ENCODE measurements at places on chromosomes 5 and 9.

DNA sequence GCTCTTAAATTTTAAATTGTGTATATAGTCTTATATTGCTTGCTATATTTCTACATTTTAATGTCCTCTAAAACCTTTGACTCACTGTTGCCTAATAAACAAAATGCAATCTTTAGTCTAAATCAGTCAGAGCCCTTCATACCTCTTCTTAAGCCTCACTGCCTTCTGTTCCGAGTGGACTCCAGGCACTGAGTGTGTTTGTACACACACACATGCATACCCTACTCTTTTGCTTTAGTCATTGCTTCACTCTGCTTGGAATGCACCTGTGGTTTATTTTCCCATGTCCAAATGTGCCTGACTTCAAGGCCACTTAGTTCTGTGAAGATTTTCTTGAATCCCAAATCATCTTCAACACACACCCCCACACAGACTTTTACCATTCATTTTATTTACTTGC lies 60.9 kb downstream of the SLC12A2 start:
- no peak for DNase-seq

DNA sequence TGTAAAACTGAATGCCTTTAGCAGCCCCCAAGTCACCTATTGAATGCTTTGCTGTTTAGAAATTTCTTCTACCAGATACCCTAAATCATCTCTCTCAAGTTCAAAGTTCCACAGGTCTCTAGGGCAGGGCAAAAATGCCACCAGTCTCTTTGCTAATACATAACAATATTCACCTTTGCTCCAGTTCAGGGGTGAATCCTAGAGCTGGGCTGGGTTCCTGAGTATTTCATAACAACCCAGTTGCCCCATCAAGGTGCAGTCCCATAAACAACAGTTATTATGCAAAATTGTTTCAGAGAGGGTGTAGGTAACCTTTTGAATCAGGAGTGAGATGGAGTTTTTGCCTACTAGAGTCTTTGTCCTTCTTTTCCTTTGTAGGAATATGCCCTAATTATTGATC lies 19.0 kb upstream of the C1QTNF3 start:
- DNase-seq, result no peak

- DNase-seq, result no peak
Measured at GRCh38 chr5:174259696-174260420, 214.4 kb downstream of the NSG2 start.

DNA sequence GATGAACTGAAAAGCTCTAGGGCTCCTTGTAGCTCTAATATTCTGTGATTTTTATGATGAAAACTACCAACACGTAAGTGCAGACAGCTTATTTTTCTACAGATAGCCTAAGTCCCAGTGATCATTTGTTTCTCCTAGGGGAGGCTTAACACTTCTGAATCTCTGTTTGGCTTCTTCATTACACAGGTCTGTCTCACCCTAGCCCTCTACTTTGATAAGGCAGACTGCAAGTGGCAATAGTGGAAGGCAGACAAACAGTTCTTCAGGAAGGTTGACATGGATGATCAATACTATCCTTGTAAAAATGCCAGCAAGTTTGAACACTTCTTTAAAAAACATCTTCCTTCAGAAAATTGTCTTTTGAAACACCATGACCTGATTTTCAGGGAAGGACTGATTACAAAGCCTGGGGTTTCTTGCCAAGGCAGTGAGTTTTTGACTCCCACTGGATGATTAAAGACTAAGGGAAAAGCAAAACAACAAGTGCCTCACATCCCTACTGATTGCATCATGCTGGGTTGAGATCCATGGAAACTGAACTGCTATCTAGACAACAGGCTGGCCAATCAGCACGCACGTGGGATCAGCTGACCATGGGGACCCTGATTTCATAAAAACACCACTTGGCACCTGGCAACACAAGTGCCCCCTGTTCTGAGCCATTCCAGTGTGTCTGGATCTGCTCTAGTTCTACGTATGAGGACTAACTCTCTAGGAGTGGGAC lies 212.2 kb downstream of the SMARCA2 start:
- DNase-seq, result no peak

- no peak for DNase-seq
Measured at GRCh38 chr5:110094548-110094947, 404.8 kb downstream of the MAN2A1 start.

GRCh38 chr9:38026021-38026809 lies 42.8 kb downstream of the SHB start:
- DNase-seq, result peak; percentile 60

DNA sequence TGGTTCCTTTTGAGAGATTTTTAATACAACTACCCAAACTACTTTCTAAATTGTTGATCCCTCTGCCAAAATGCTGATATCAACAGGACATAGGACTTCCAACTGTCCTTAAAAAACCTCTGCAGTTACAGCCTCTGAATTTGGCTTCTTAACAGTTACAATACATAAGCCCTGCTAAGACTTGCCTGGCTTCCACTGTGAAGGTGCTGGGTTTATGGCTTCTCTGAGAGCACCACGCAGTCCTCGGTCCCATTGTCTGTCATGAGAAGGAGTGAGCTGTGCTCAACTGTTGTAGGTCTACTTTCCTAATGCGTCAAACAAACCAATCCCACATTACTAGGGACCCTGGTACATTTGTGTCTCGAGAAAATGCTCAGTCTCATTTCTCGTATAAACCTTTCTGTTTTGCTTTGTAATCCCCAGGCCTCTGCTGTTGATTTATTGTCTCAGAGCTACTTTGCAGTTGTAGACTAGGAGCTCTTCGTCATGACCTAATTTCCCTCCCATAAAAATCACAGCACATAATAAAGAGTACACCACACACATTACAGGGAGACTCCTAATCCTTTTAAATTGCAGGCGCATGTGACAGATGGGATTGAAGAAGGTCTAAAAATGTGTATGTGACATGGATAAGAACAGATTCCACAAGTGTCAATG lies 274.9 kb downstream of the NR3C1 start:
- DNase-seq, result no peak

DNA sequence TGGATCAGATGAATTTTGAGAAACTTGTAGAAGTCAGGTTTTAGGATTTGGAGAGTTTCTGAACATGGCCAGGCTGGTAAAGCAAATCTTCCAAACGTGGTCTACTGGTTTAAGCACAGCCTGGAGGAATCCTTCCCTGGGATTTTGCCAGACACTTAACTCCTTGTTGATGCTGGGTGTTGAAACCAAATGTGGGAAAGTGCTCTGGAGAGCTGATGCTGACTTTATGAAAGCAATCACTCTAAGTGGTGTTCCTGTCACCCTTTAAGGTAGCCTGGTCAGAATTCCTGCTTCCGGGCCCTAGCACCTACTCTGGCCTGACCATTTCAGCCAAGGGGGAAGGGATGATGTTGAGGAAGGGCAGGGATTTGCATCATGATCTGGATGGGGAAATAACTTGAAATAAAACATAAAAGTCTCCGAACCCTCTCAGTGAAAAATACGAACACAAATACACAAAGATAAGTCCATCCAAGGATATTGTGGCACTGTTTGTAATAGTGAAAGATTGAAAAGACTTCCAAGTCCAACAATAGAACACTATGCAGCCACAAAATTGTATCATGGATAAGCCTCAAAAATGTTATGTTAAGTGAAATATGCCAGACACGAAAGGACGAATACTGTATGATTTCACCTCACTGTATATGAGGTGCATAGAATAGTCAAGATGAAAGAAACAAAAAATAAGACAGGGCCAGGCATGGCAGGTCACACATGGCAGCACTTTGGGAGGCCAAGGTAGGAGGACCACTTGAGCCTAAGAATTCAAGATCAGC lies 57.7 kb downstream of the PDE6A start:
- DNase-seq, result no peak

DNA sequence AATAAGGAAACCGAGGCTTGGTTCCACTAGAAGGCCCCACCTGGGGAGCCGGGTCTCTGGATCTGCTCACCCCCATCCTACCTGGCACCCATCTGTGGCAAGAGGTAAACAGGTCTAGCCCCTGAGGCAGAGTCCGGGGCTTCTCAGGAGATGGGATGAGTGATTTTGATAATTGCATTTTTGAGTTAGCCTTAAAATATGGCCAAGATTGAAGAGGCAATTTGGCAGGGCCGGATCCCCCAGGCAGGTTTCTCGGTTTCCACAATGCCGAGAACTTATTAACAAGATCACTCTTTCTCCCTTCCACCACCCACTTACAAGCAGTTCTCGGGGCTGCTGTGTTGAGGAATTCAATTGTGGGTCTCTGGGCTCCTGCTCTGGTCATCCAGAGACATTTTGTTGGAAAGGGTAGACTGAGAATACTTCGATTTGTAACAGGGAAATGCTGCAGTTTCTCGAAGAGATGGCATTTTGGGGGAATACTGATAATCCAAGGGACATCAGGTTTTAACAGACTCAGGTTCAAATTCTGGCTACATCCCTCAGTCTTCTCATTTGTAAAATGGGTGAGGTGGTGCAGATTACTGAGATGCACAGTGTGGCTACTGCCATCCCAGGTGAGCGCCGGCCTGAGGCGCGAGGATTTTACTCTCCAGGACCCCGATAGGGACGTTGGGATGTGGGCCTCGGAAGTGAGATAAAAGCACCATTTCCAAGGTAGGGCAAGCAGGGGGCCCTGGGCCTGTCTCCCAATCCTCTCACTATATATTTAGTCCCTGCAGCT lies 194.2 kb downstream of the CDK5RAP2 start:
- DNase-seq, result no peak

GRCh38 chr9:84512493-84512892 lies 157.0 kb upstream of the NTRK2 start:
- no peak for DNase-seq

DNA sequence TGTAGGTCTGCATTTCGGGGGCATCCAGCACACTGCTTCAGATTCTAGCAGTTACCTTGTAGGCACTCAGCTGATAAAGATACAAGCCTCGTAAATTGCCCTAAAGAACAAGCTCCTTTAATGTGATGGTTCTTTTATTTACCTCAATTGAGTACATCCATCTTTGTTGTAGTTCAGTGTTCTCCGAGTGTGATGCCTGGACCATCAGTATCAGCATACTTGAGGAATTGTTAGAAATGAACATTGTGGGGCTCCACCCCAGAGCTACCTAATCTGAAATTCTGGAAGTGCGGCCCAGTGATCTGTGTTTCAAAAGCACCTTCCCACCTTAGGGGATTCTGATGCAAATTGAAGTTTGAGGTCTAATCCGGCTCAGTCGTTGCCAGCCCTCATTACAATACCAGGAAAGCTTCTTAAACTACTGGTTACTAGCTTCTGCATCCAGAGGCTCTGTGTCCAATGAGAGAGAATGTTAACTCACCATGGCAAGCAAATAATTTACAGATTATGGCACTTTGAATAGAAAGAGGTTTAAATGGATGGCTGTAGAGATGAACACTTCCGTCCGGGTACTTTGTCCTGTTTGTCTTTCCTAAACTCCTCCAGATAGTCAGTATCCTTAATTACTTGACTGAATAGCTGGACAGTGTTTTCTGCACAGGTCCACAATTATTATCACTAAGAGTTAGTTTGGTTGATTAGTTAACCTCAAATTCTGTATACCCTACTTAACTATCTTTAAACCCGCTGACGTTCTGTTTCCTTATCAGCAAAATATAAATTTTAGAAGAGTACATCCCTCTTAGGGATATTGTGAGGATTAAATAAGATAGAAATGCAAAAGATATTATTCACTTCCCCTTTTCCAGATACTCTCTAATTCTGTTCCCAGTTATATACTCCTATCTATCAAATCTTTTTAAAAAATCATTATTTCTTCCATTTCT lies 47.9 kb downstream of the RAI14 start:
- DNase-seq, result no peak

DNA sequence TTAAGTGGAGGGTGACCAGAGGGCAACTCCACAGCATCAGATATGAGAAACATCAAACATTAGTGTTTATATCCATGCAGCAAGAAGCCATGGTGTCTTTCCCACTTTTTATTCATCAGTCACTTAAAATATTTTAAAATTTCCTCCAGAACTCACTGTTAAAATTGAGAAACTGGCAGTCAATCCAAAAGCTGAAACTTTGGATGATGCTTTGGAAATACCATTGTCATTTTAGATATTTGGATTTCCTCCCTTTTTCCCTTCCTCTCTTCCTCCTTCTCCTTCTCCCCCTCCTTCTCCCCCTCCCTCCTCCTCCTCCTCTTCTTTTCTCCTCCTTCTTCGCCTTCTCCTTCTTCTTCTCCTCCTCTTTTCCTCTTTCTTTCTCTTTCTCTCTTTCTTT lies 33.1 kb upstream of the NTRK2 start:
- no peak for DNase-seq

GRCh38 chr9:133333011-133333410 lies 3.0 kb downstream of the SURF6 start:
- no peak for DNase-seq

- no peak for DNase-seq
Measured at GRCh38 chr5:43485406-43485805, 1.7 kb upstream of the TMEM267 start.

DNA sequence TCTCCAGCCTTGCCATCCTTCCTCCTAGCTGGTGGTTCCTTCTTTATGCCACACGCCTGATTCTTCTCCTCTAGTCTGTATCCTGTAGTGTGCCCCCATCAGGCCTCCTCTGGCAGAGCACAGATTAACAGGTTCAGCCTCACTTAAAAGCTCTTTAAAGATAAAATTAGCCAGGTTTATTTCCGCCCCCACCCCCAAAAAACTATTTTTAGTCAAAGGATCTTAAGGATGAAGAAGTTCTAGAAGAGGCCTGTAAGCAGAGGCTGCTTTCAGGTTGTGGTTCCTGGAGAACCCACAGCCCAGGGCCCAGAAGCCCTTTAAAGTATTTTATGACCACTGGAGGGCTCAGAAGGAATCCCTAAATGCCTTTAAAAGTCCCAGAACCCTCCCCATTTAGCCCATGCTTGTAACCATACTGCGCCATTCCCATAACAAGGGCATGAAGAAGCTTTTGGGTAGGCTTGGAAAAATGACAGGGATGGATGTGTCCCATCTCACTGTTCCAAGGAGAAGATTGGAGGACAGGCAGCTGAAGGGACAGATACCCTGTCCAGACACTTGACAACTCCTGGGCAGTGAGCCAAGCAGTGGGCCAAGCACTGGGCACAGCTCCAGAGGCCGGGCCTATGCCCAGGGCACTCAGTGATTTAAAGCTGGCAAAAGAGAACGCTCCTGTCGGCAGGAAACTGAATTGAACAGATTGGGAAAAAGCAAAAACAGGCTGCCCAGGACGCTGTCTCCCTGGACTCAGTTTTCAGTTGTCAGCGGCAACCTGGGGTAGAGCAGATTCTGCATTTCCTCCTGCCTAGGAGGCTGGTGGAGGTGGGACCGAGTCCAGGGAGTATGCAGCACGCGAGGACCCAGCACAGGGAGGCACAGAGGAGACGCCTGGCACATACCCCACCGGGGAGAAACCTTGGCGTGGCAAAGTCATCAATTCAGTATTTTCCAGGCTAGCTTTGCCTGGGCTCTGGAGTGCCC lies 106.3 kb upstream of the SSBP2 start:
- DNase-seq, result no peak

- no peak for DNase-seq
Measured at GRCh38 chr5:76592692-76593091, 30.5 kb downstream of the F2RL2 start.

GRCh38 chr5:172959824-172960799 lies 888 bp downstream of the RPL26L1 start:
- no peak for DNase-seq
